ENCODE measurements at places on chromosomes 1 and 21.

- DNase-seq: no peak
These were observed 16.5 kb downstream of the DMRTB1 start for GRCh38 chr1:53475664-53476063.

DNA sequence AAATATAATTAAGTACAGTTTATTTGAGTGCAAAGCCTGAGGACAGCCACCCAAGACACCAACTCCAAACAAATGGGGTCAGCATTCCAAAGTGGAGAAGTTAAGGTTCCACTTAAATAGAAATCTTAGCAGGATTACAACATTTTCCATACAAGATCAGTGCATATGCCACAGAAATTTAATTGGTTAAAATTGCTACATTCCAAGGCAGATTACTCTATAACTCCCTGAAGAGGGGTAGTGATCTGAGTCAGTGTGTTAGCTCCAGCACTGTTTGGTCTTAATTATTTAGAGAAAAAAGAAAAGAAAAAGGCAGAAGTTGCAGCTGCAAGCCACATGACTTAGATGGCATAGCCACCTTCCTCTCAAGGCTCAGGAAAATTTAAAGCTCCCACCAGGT, 297.5 kb downstream of the HHIPL2 start:
- no peak for DNase-seq

- no peak for DNase-seq
These were observed 50.4 kb downstream of the KCNT2 start for GRCh38 chr1:196557797-196558196.

GRCh38 chr1:82775406-82776000, 974.8 kb downstream of the ADGRL2 start:
- no peak for DNase-seq

DNA sequence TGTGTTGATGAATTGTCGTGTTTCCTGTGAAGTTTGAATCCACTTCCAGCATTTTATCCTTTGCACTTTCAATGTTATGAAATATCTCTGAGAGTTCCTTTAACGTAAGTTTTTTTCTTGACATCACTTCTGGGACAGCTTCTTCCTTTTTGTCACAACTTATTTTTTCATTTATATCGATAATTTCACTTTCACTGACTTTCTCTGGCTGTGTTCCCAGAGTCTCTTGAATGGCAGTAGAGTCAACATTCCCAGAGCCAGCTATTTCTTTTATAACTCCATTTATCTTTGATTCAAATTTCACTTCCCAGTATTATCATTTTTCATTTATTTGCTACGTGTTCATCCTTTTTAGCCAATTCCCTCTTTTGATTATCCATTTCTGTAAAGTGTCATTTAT, 256.5 kb downstream of the PAPPA2 start:
- DNase-seq: no peak

DNA sequence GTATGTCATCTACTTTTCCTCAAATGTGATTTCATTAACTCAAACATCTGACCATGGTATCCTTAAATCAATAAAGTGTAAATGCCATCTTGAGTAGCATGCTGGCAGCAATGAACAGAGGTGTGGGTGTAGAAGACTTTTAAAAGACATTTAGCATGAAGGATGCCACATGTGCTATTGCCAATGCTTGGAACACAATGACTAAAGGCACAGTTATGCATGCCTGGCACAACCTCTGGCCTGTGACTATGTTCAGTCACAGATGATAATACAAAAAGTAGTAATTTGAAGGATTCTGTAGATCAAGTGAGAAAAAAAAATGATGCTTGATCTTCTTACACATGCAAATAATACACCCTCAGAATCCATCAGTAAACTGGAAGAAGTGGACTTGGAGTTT, 938.9 kb upstream of the ADGRL4 start:
- no peak for DNase-seq

DNA sequence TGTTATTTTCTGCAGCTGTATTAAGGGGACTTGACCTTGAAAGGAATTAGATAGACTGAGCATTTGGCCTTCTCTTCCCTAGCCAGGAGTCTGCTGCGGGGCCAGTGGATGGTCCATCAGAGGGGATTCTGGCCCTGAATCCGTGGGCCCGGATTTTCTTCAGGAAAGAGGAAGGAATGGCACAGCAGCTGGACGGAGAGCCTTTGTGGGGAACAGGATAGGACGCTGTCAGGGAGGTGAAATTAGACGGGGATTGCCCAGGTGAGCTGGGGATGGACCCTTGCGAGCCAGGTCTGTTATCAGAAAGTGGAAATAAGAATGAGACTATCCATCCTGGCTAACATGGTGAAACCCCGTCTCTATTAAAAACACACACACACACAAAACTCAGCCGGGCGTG, 1.7 kb upstream of the C2CD2 start:
- no peak for DNase-seq

GRCh38 chr1:64948905-64949833, 17.2 kb downstream of the JAK1 start:
- no peak for DNase-seq

GRCh38 chr1:205976708-205977401, 26.3 kb downstream of the RAB7B start:
- DNase-seq: no peak
